AG10803 (cell line): ENCODE measurements at places on chromosomes 16 and 17.

DNA sequence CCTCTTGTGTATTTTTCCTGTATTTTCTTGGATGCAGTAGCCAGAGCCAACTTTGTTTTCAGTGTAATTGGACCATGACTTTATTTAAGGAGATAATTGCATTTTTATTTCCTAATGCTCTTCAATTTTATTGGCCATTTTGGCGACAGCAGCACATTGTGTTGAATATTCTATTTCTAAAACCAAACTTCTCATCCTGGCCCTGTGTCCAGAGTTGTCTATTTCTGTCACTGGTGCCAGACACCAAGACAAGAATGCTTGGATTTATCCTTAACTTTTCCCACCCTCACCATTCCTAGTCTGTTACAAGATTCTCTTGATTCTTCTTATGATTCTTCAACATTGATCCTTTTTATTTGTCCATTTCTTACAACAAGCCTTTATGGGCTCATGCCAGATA lies 37.1 kb downstream of the ARHGAP44 start:
- DNase-seq: no peak

DNA sequence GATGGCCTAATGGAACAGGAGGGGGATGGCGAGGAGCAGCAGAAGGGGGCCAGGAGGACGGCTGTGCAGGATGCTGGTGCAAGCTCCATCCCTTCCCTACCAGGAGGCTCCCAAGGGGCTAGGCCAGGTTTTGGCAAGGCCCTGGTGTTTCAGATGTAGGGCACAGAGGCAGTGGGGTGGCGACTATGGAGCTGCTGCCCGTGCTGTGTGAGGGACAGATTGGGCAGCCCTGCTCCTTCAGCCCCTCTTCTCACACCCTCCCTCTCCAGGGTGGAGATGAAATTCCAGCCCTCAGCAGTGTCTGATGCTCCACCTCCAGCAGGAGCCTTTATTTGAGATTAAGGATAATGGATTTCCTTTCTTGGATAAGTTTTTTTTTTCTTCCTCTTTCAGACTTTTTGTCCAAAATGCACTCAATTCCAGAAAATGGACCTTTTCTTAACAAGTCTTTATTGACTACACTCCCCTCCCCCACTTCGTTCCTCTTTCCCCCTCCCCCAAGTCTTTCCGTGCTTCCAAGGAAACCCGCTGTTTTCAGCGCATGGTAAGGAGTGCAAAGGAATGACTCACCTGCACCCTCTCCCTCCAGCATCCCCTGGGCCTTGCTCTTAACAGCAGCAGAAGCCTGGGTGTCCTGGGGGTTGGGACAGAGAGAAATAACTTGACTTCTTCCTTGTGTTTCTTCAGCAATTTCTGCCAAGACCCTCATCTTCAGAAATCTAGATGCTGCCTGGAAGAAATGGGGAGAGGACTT lies 95.2 kb downstream of the CCDC182 start:
- DNase-seq: peak; percentile 10

DNA sequence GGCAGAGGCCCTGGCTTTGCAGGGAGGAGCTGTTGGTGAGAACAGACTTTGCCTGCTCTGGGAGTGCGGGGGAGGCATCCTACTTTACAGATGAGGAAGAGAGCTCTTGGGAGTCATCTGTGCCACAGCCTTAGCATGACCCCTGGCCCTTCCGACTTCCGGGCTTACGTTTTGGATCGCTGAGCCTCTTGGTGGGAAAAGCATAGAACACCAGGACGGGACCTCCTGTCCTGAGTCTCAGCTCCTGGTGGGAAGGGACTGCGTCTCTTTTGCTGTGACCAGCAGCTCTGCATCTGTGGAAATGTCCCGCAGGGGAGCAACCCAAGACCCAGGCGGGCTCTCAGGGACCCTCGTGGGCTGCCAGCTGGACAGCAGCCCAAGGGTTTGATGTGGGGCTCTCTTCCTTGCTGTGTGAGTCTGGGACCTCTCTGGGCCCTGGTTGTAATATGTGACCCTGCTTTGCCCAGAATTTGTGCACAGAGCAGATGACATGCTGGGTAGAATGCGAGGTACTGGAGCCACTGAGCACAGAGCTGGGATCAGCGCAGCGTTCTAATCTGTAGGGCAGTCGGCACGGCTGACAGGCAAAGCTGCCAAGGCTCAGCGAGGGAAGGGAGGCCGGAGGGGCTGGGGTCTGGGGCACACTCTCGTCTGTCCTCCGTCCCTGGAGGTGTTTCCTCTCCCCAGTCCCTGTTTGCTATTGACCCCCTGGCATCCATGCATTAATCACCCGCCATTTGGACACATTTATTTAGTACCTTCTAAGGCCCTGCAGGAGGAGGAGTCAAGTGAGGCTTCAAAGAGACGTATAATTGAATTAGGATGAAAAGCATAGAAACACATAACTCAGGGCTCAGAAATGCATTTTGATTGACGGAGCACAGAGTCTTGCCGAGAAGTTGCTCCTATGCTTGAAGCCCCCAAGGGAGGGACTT lies 64.0 kb downstream of the NT5M start:
- no peak for DNase-seq

DNA sequence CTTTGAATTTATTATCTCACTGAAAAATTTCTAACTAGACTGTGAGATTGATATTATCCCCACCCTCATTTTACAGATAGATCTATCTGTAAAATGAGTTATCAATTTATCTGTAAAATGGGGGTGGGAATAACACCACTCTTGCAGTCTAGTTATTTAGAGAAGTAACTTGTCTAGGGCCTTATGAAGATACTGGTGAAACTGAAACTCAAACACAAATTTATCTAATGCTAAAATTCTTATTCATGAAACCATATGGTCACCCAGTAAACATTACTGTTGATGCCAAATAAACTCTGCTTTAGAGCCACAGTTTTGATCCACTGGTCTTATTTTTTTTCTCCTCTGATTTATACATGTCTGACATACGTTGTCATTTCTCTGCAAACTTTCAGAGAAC lies 52.1 kb upstream of the SMIM36 start:
- no peak for DNase-seq

DNA sequence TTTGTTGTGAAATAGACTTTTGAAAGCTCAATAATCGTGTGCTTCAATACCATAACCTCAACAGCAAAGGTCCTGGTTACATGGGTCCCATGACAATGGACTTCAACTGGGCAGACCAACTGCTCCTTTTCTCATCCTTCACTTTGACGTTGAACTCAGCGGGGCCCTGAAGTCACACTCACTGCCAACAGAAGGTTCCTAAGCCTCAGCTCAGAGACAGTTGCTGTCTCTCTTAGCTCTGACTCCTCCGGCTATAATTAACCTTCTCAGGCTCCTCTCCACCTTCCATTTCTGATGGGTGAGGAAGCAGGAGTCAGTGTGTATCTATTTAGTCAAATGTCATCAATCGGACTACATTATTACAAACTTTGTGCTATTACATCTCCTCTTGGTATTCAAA lies 23.8 kb downstream of the MPP3 start:
- no peak for DNase-seq

- no peak for DNase-seq
Measured at GRCh38 chr16:23304620-23305019, 2.5 kb downstream of the SCNN1B start.

GRCh38 chr16:59698346-59699020 lies 964.4 kb upstream of the GOT2 start:
- peak; percentile 27 for DNase-seq

- DNase-seq: no peak
Measured at GRCh38 chr16:80915079-80915450, 91.6 kb downstream of the CMC2 start.

DNA sequence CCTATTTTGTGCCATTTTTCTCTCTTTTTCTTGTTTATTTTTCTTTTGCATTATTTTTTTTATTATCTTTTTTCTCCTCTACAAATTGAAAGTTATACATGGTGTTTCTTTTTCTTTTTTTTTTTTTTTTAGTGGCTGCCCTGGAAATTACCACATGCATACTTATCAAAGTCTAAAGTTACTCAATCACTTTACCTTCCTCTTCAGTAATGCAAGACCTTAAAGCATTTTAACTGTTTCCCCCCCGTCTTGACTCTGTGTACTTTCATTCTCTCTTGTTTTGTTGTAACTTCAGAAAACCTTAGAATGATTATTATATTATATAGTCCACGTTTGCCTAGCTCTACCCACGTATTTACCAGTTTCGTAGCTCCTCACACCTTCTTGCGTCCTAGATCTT lies 33.3 kb upstream of the SMPD3 start:
- DNase-seq: no peak

DNA sequence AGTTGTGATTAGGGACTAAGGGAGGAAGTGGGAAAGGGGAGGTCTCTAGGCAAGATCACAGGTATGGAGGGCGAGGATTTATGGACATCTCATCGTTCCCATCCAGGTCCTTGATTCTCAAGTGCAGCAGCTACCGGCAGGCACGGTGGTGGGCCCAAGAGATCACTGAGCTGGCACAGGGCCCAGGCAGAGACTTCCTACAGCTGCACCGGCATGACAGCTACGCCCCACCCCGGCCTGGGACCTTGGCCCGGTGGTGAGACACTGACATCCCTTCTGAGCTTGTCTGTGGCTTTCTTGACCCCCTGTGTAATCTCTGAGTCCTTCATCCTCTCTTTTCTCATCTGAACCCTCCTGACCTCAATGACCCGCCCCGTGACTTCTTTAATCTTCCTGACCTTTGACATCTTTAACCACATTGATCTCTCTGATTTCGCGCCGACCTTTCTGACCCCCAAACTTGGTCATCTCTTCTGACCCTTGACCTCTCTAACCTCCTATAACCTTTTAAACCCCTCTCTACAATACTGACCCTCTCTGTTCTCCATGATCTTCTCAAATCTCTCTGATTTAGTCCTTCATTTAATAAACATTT lies 3.8 kb downstream of the PLD2 start:
- no peak for DNase-seq

DNA sequence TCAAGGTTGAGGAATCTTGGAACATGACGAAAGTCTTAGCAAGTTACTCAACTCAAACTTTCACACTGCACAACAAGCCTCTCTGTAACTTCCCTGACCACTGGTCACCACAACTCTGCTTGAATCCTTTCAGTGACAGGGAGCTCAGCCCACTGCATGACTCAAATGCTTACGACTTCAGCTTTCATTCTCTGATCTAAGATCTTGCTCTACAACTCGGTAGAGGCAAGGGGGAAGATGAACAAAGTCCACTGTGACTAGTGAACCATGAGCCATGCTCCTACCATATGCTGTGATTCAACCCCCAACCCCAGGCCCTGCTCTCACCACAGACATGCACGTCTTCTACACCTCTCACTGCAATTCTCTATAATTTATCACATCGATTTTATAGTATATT lies 160.9 kb downstream of the SLC39A11 start:
- DNase-seq: no peak

DNA sequence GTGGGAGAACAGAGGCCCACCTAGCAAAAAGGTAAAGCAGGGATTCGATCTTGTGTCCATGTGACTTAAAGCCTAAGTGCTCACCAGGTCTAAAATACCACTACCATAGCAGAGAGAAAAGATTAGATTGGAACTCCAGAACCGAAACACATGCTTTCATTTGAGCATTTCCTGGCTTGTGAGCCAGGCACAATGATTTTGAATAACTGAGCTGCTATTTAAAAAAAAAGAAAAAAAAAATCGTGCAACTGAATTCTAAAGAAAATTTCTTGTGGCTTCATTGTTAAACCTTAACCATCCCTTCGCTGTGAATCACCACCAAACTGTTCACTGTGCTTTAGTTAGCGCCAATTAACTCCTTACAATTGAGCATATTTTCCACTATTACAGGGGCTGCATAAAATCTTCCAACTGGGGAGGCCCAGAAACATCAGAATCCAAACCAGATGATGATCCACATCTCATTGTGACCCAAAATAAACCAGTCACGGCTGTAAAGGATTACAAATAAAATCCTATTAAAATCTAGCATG lies 366.4 kb upstream of the ERCC4 start:
- no peak for DNase-seq

DNA sequence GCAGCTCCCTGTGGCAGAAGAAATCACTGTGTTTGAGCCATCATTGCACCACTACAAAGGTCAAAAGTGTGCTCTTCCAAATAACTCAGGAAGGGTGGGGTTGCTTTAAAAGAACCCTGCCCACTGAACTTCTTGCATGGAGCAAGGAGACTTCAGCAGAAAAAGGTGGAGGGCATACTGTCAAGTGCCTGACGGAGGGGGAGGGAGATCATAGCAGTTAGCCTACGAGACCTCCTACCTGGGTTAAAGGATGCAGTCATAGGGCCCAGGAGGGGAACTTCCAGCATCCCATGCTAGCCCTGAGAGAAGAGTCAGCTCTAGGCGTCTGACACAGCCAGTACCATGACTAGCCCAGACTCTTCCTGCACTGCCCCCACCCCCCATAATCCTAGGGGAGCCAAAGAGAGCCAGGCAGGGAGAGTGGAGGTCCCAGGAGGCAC lies 45.3 kb upstream of the MSI2 start:
- no peak for DNase-seq

DNA sequence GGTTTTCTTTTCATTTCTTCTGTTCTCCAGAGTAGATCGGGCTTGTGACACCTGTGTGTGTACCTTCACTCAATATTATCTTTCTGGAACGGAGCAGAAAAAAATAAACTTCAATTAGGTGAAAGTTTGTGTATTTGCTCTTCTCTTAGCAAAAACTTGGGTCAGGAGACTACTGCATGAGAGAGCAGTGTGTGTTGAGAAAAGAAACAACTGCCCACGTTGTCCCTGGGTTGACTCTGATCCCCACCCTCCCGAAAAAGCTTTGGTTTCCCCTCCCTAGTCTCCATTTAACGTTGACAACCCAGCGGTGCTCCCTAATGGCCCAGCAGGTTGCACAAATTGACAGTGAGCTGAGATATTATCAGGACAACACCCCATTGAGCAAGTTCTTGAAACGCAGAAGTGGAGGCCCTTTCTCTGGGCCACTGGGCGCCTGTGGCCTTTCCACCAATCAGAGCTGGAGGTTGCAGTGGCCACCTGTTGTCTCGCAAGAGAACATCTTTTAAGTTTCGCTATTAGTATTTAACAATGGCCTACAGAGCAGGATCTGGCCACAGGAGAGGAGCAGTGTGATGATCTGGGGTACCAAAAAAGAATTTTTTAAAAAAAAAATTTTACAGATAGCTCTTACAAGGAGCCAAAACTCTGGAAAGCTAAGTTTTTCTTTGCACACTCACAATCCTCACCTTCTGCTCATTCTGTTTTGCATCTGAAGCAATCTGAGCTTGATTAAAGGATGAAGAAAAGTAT lies 1.5 kb upstream of the TOX3 start:
- DNase-seq: no peak

DNA sequence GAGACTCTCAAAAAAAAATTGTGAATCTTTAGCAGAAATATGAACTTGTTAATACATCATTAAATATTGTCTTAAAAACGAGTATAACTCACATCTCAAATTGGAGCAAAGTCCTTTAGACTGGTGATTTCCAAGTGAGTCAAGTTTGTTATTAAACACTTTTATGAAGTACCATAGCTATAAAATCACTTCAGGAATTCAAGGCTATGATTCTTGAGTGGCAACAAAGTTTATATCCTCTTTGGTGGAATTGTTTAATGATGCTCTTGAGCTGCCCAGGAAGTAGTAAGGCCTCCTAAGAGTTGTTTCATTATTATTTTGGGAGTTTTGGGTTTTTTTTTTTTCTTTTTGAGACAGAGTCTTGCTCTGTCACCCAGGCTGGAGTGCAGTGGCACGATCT lies 16.7 kb upstream of the BLMH start:
- no peak for DNase-seq

- peak; percentile 18 for DNase-seq
Measured at GRCh38 chr17:75110234-75110937, 617 bp downstream of the ARMC7 start.

GRCh38 chr16:50490828-50491227 lies 57.4 kb upstream of the NKD1 start:
- no peak for DNase-seq

GRCh38 chr16:85192238-85193114 lies 80.2 kb upstream of the CIBAR2 start:
- no peak for DNase-seq

GRCh38 chr16:3311496-3311895 lies 6.2 kb downstream of the ZNF75A start:
- DNase-seq: no peak
